ENCODE measurements at places on chromosomes 1 and 21.

GRCh38 chr1:229237320-229237719 lies 33.6 kb upstream of the RAB4A start:
- DNase-seq, result no peak

DNA sequence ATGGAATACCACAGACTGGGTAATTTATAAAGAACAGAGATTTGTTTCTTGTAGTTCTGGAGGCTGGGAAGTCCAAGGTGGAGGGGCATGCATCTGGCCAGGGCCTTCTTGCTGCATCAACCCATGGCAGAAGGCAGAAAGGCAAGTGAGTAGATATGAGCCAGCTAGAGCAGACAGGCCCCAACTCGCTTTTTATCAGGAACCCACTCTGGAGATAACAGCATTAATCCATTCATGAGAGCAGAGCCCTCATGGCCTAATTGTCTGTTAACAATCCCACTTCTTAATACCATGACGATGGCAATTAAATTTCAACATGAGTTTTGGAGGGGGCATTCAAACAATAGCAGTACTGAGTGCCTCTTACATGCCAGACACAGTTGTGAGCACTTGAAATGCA lies 87.2 kb upstream of the SOX13 start:
- DNase-seq, result no peak

- no peak for DNase-seq
Observed at GRCh38 chr1:89815611-89816010, 5.2 kb upstream of the LRRC8D start.

DNA sequence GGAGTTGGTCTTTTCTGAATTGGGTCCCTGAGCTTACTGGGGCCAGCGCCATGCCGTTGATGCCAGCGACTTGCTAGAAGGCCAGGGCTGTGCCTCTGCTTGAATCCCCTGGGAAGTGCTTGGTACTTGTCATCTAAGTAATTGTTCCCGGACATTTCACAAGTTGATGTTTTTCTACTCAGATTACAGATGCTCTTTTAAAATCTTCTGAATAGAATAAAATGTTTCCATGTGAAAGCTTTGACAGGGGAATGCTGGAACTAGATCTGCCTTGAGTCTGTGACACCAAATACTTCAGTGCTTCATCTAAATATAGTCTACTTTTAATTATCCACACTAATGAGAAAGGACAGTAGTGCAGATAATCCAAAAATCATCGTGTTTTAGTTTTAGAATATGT lies 38.3 kb downstream of the PTGFRN start:
- DNase-seq, result no peak

- DNase-seq, result peak; percentile 16
Observed at GRCh38 chr1:192807211-192808162, 1.4 kb upstream of the RGS2 start.

- peak; percentile 58 for DNase-seq
Observed at GRCh38 chr1:10555635-10556429, 81.1 kb downstream of the PEX14 start.

DNA sequence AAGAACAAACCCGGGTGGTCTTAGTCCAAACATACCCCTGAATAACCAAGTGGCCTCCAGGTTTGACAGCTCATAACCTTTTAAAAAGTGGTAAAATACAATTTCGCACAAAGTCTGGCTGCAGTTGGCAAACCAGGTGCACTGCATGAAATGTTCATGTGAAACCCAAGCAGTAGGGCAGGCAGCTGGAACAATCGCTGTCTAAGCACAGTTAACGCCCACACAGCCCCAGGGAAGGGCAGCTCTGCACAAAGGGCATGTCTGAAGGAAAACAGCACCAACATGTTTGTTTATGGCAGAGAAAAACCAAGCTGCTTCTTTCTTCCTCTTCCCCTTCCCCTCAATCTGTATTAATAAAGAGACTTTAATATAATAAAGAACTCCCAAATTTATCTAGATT lies 49.5 kb downstream of the KIAA1614 start:
- DNase-seq, result no peak

- DNase-seq, result no peak
Observed at GRCh38 chr1:5298376-5298775, 644.0 kb downstream of the AJAP1 start.

DNA sequence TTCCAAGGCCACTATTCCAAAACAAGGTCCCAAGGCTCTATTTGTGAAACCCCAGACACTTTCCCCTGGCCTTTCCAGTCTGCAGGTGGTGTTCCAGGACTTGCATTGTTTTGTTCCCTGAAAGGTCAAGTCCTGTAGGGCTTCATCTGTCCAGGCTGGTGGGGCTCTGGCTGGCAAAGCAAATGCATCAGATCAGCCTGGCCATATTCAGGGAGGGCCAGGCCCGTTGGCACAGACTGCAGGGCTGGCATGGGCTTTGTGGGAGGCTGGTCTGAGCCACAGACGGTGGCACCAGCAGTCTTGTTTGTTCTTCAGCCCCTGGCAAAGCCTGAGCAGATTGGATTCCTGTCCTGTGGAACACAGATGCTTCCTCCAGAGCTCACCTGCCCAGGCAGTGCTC lies 93.0 kb downstream of the SPATA46 start:
- no peak for DNase-seq

DNA sequence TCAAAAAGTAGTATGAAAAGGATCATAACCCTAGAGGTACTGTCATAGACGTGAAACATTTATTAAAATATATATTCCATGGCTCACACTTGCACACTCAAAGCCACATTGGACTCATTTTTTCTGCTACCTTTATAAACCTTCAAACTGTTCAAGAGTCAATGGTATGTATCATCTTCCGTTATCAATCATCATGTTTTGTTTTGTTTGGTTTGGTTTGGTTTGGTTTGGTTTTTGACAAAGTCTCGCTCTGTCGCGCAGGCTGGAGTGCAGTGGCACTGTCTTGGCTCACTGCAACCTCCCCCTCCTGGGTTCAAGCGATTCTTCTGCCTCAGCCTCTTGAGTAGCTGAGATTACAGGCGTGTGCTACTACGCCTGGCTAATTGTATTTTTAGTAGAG lies 1.8 kb downstream of the IFNAR2 start:
- DNase-seq, result no peak

- no peak for DNase-seq
Observed at GRCh38 chr1:44312399-44313196, 42.5 kb downstream of the ERI3 start.

DNA sequence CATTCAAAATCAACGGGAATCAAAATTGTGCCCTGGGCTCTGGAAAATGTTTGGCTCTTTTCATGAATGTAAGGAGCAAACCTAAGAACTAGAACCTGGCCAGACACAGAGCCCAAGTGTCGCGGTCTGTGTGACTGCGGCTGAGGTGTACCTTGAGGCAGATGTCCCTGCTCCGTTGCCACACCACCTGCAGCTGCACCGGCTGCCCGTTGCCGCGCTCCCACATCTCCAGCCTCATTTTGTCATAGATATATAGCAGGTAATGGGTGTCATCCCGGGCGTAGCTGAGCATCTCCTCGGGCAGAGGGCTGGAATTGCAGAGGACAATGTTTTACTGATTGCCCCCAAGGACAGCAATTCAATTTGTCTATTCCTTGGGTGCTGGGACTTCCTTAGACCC lies 18.7 kb downstream of the EXOSC10 start:
- no peak for DNase-seq

DNA sequence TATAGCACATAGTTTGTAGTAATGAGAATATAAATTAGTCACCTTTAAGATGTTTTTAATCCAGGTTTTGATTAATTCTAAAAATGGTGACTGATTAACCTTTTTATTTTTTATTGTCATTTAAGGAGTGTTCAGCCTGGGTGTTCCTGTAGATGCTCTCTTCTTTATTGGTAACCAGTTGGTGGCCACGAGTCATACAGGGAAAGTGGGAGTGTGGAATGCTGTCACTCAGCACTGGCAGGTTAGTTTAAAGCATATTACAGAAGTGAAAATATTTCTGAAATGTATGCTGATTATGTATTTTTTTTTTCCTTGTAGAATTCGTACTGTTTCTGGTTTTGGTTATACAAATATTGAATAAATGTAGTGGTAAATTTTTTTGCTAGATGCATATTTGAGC lies 28.1 kb downstream of the KCTD3 start:
- DNase-seq, result no peak

DNA sequence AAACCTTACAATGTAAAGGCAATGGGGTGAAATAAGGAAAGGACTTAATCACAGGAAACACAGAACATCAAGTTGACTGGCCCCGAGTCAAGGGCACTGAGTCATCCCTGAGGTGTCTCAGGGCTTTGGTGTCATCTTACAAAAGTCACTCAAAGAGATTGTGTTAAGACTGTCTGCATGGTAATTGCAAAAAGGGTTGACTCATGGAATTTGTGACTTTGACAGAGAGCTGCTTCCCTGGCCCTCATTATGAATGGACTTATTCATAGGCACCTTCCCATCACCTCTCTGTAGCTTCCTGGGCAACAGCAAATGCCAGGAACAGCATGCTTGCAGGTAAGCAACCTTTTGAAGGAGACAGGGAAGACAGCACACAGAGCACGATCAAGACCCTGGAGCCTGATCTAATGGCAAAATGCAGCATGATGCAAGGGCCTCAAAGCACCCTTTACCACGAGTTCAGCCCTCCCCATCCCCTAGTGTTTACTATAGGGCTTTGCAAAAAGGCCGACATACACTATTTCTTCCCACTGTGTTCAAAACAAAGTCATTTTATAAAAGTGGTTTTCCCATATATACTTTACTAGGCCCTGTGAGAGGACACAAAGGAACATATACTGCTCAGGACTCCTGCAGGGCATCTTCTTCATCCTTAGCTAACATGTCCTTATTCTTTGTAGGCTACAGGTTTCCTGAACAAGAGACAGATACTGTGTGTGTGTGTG lies 17.1 kb downstream of the ZP4 start:
- DNase-seq, result no peak

- DNase-seq, result peak; percentile 89
Observed at GRCh38 chr1:204077979-204078696, 5.2 kb downstream of the SOX13 start.

GRCh38 chr1:226063224-226063976 lies 884 bp downstream of the H3-3A start:
- DNase-seq, result peak; percentile 28

GRCh38 chr1:182677397-182678098 lies 6.8 kb downstream of the RGS8 start:
- no peak for DNase-seq

GRCh38 chr1:92430030-92430429 lies 56.7 kb downstream of the GFI1 start:
- DNase-seq, result no peak

GRCh38 chr1:145690587-145691558 lies 16.3 kb downstream of the PDZK1 start:
- no peak for DNase-seq

- DNase-seq, result no peak
Observed at GRCh38 chr21:14589855-14590563, 43.9 kb upstream of the SAMSN1 start.

GRCh38 chr1:193952778-193953374 lies 766.5 kb upstream of the B3GALT2 start:
- no peak for DNase-seq

GRCh38 chr1:196545222-196545621 lies 63.0 kb downstream of the KCNT2 start:
- no peak for DNase-seq

GRCh38 chr1:201625226-201625761 lies 86.4 kb downstream of the NAV1 start:
- DNase-seq, result no peak

DNA sequence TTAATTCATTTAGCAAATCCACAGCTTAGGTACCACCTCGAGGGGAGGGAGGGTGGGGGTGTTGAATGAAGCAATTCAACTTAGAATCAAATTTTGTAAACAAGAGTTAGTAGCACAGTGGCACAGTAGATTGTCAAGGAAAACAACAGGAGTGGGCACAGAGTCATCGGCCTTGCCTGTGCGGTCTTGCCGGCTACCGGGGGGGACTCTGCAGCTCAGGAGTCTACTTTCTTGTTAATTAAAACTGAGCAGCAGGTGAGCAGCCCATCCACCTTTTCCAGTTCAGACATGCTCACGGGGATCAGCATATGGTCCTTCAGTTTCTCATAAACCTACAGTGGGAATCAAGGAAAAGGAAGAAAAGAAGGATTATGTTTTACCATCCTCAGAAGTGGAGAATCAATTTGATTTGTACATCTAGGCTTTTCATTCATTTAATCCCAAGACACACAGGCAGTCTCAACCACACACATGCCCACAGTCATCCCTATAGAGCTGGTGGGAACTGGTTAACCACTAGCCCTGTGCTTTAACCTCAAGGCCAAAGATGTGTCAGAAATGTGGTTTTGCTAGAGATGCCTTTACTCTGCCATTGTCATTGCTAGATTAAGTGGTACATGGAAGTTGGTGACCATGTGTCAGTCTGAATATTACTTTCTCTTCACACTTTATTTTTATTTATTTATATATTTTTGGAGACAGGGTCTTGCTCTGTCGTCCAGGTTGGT lies 45.0 kb upstream of the BCL10 start:
- DNase-seq, result no peak

DNA sequence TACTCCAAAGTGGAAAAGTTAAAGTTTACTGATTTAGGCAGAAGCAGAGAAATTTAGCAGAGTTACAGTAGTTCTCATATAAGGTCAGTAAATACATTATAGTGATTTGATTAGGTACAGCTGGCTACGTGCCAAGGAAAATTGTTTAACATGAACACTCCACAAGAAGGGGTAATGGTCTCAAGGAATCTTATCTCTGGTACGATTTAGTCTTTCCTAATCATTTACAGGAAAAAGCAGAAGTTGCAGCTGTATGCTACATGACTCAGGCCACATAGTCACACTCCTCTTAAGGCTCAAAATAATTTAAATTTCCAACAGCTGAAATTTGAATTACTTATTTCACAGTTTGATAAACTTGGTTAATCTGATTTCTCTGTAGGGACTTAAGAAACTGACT lies 36.9 kb upstream of the OR2B11 start:
- DNase-seq, result no peak

GRCh38 chr1:207073906-207074820 lies 14.5 kb upstream of the C4BPB start:
- DNase-seq, result no peak

GRCh38 chr1:214640431-214641213 lies 37.6 kb downstream of the CENPF start:
- no peak for DNase-seq

- no peak for DNase-seq
Observed at GRCh38 chr1:147266381-147266780, 23.9 kb downstream of the CHD1L start.

- no peak for DNase-seq
Observed at GRCh38 chr1:59415286-59415850, 118.5 kb downstream of the FGGY start.

- no peak for DNase-seq
Observed at GRCh38 chr1:89512996-89513720, 11.5 kb upstream of the LRRC8B start.

DNA sequence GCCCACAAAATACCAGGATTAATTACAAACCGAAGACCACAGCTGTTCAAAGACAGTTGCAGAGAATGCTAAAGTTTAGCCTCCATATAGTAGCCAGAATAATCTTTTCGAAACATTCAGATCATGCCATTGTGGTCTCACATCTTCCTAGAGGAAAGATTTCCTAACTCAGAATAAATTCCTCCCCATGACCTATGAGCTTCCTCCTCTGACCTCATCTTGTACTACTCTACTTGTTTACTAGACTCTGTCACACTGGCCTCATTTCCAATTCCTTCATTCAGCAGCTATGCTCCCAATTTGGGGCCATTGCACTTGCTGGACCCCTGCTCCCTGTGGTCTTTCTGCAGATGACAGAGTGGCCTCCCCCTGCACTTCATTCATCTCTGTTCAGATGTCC lies 71.8 kb upstream of the LRRC53 start:
- DNase-seq, result no peak

GRCh38 chr1:111833334-111833733 lies 77.6 kb downstream of the DDX20 start:
- DNase-seq, result no peak

GRCh38 chr1:96416111-96416595 lies 305.4 kb upstream of the PTBP2 start:
- no peak for DNase-seq

GRCh38 chr1:110053552-110054428 lies 16.7 kb downstream of the ALX3 start:
- no peak for DNase-seq

All from NCI-H526 treated with DMSO at 0.1 percent for 48 hours (cell line).